ENCODE measurements at places on chromosomes 3 and 15. TPM values are rescaled to one million over a fixed set of nuclear protein-coding genes. Genes with fewer than 3 reads are reported as not detected.

DNA sequence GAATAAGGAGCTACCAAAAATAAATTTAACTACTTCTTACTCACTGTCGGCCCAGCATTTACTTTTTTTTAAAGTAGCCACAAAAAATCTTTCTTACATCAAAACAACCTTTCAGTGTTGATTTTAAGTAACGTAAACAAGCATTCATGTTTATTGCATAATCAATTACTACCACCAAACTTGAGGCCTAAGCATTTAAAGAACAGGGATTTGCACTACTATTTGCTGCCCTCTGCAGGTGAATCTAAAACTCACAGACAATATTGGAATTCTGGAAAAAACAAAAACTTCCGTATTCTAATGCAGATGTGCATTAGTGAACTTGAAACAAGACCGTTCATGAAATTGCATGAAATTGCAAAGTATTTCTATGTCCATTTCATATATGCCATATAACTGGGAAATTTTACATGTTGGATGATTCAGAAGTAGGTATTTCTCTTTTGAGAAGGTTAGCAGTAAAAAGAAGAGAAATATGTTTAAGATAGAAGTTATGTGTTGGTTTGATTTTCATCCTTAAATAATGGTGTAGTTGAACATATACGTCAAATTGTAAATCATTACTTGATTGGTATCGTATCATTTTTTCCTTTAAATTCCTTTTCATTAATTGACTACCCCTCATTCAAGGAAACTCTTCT, 55.6 kb downstream of the CGGBP1 start:
- H3K4me1 ChIP-seq: no peaks in the 10 kb centered on the region
- no peaks in the 10 kb centered on the region for H3K36me3 ChIP-seq
- no peak overlapping the region for H3K4me3 ChIP-seq
- H3K27ac ChIP-seq: no peak overlapping the region

DNA sequence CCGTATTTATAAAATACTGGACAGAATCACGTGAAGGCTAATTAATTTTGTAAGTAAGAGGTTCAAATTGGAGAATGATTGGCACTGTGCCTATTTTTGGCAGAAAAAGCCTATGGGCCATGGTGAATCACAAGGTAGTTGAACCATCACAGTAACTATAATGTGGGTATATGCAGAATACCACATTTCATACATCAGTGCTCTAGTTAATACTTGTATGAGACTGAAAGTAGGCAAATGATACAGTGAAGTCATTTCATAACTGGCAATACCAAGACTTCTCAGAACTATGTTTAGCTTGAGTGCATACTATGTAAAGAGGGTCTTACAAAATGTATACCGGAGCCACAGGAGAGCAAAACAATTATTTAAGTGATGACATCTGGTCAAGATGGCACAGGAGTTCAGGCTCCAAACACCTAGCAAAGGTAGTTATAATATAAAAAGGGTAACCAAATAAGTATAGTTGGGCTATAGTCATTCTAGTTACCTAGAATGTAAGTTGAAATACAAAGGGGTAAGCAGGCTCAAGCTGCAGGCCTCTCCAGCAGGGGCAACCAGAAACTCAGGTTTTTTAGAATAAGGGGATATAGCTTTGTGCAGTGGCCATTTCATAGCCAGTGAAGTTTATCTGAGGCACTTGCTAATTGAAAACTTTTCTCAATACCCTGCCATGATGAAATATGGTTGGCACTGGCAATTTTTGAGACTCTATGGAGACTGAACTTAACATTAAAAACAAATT, 19.1 kb downstream of the GPR160 start:
- H3K27ac ChIP-seq: no peak overlapping the region
- DNase-seq: no peak
- no peaks in the 10 kb centered on the region for H3K27me3 ChIP-seq
- H3K36me3 ChIP-seq: no peaks in the 10 kb centered on the region
- H3K4me3 ChIP-seq: no peak overlapping the region

- H3K4me3 ChIP-seq: no peak overlapping the region
- no peak for DNase-seq
- peak overlapping the region; percentile 75 for H3K27ac ChIP-seq
- H3K36me3 ChIP-seq: no peaks in the 10 kb centered on the region
Measured at GRCh38 chr15:39627451-39628143, 46.7 kb downstream of the THBS1 start.

DNA sequence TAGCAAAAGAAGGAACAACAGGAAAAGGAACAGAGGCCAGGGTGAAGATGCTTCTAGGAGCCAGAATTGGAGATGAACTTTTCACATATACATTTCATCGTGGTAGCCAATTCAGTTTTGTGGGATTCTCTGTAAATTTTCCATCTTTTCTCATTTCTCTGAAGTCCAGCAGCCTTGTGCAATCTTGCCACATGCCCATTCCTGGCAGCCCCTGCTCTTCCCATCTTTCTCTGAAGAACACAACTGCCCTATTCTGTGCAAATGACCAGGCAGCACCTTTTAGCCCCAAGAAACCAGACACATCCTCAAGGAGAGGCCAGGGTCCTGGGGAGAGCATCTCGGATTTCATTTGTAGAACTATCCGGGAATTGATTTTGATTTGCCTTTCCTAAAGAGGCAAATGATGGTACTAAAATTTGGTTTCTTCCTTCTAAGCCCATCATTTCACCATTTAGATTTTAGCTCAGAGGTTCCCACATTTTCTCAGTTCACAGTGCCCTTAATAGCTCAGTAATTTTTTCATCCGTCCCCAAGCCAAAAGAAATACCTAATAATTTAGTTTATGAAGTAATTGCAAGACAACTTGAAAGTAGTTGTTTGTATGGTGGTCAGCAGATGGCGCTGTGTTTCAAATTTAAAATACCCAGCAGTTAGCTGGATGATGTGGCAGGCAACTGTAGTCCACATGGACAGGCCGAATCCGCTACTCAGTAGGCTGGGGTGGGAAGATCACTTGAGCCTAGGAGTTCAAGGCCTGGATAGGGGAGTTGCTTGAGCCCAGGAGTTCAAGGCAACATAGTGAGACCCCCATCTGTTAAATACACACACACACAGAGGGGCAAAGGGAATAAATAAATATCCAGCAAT, 61.3 kb upstream of the ACKR4 start:
- no peaks in the 10 kb centered on the region for H3K4me1 ChIP-seq
- H3K36me3 ChIP-seq: peaks cover 82% of the 10 kb centered on the region
- no peak overlapping the region for H3K4me3 ChIP-seq
- peak overlapping the region; percentile 20 for H3K27ac ChIP-seq
- peak; percentile 16 for DNase-seq

DNA sequence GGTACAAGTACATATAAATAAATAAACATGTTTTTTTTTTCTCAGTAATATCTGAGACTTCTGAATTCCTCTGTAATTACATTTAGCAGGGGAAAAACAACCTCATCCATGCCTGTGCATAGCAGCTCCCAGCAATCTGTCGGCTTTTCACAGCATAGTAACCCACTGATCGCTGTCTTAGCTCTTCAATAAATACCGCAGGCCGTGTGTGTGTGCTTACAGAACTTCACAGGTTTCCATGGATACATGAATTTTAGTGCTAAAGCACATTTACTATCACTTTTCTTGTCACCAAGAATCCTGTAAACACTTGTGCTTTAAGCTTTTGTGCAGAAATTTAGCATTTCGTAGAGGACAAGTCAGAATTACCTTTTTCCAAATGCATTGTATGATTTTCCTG, 4.0 kb upstream of the PLAAT1 start:
- no peaks in the 10 kb centered on the region for H3K36me3 ChIP-seq
- H3K4me1 ChIP-seq: no peaks in the 10 kb centered on the region
- H3K4me3 ChIP-seq: no peak overlapping the region
- H3K27ac ChIP-seq: no peak overlapping the region
- DNase-seq: no peak

DNA sequence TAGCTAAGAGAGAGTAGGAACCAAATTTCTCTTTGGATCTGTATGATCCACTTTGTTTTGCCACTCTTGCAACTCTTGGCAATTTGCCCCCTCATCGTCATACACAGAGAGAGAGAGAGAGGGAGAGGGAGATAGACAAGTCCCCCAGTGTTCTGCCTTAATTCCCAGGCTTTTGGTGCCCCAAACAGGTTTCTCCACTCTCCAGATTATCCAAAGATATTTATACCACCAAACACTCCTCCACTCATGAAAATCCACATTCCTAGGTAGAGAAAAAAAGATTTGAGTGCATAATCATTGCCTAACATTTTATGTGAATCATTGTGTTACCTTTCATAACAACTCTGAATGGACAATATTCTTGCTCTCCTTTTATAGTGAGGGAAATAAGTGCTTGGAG, 15.3 kb downstream of the ACP3 start:
- DNase-seq: no peak
- no peaks in the 10 kb centered on the region for H3K27me3 ChIP-seq
- no peak overlapping the region for H3K27ac ChIP-seq
- no peaks in the 10 kb centered on the region for H3K4me1 ChIP-seq
- H3K36me3 ChIP-seq: no peaks in the 10 kb centered on the region
- H3K4me3 ChIP-seq: no peak overlapping the region

DNA sequence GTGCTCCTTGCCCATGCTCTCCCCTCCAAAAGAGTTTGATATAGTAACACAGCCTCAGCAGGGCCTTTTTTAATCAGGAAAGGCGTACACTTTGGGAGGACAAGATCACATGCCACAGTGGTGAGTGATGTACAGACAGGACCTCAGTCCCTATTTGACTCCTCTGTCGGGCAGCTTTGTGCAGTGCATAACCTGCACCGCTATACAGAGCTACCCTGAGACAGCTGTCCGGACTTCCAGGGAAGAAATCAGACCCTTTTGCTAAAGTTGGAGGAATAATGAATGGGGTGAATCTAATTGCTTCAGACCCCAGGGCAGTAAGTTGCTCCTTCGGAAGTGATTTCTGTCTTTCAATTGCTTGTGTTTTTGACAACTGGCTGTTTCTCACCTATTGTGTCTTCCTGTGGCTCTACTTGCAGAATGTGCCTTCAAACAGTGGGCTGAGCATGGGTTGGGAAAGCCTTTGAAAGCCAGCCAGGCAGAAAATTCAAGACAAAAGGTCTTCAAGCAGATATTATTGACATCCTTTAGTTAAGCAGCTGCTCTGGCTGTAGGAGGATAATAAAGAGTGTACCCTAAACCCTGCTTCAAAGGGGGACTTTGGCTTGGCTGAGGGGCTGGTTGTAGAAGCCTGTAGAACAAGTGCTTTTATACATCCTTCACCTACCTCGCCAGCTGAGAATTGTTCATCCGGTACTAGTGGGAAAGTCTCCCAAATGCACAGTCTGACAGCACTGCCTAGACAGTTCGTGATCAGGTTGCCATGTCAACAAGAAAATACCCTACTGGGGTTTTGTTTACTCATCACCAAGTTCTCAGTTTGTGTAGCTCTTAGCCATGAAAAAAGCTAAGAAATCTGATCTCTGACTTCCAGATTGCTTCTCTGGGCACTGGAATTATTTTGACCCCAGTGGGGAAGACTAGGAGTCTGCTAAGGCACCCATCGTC, 35.1 kb downstream of the SNTN start:
- no peak for DNase-seq
- H3K4me3 ChIP-seq: no peak overlapping the region
- H3K36me3 ChIP-seq: no peaks in the 10 kb centered on the region
- H3K27me3 ChIP-seq: no peaks in the 10 kb centered on the region

- no peaks in the 10 kb centered on the region for H3K27me3 ChIP-seq
- H3K27ac ChIP-seq: no peak overlapping the region
- H3K36me3 ChIP-seq: no peaks in the 10 kb centered on the region
- DNase-seq: no peak
- H3K4me1 ChIP-seq: no peaks in the 10 kb centered on the region
Measured at GRCh38 chr3:39435006-39435748, 28.7 kb downstream of the RPSA start.

DNA sequence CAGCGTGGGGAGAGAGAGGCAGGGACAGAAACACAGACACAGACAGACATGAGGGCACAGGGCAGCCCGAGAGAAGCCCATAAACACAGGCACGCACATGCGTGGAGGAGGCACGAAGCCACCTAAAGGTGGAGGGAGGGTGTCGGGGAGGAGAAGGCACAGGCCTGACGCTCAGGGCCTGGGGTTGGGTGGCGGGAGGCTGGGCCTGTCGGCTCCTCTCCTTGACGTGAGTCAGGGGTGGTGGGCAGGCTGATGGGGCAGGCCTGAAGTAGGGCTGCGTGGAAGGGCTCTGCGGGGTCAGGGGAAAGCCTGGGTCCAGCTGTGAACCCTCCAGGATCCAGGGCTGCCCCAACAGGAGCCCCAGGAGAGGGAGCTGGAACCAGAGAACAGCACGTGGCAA, 74.2 kb downstream of the EPHB3 start:
- DNase-seq: no peak
- H3K4me1 ChIP-seq: no peaks in the 10 kb centered on the region
- H3K27ac ChIP-seq: no peak overlapping the region
- no peak overlapping the region for H3K4me3 ChIP-seq
- peaks cover 6% of the 10 kb centered on the region for H3K27me3 ChIP-seq

- no peaks in the 10 kb centered on the region for H3K36me3 ChIP-seq
- no peak overlapping the region for H3K27ac ChIP-seq
- H3K4me3 ChIP-seq: no peak overlapping the region
- H3K27me3 ChIP-seq: peaks cover 9% of the 10 kb centered on the region
- H3K4me1 ChIP-seq: no peaks in the 10 kb centered on the region
- no peak for DNase-seq
Measured at GRCh38 chr3:62436785-62437184, 63.4 kb upstream of the FEZF2 start.

- no peak overlapping the region for H3K4me3 ChIP-seq
- peak; percentile 65 for DNase-seq
- H3K4me1 ChIP-seq: peaks cover 32% of the 10 kb centered on the region
- H3K27me3 ChIP-seq: no peaks in the 10 kb centered on the region
- H3K36me3 ChIP-seq: peaks cover 32% of the 10 kb centered on the region
Measured at GRCh38 chr3:124800511-124801258, 70.4 kb downstream of the UMPS start.

DNA sequence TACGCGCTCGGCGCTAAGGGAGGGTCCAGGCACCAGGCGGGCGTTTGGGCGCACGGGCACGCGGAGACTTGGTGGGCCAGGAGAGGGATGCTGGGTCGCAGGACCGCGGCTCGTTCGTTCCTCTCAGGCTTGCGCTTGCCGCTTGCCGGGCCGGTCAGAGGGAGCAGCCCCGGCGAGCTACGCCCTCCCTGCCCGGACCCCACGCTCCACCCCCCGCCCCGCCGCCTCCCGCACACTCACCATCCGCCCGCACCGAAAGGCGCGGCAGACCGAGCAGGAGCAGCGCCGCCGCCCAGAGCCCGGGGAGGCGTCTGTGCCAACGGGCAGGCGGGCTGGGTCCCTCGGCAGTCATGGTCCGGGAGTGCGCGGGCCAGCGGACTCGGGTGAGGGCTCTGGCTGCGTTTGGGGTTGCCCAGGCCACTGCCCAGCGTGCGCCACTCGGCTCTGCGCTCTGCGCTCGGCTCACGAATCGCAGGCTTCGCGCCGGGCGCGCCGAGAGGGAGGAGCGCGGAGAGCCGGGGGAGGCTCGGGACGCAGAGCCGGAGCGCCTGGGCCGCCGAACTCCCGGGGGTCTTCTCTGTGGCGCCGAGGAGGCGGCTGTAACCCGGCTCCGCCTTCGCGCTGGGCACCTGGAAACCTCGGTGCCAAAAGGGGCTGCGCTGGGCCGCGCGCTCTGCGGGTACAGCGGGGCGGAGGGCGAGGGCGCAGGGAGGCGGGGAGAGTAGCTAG, at the start of gene SUSD5:
Gene SUSD5, minus strand, starts transcription at position 365 of the 729 bp plus-strand sequence. Its CDS starts 13 bp downstream, at position 352.
- H3K4me3 ChIP-seq: peak within 1 kb of the TSS; percentile 46
- no peak within 1 kb of the TSS for H3K27ac ChIP-seq
- H3K36me3 ChIP-seq: no peaks in the 10 kb centered on the region
- no peaks in the 10 kb centered on the region for H3K4me1 ChIP-seq
- H3K27me3 ChIP-seq: no peaks in the 10 kb centered on the region
- DNase-seq: peak; percentile 24

SCAANT1 gene
- not detected for total RNA-seq

KIF7 gene
- 2.6 TPM for total RNA-seq

ISLR gene
- total RNA-seq: 16.8 TPM

SI gene
- total RNA-seq: not detected

ANKUB1 gene
- total RNA-seq: not detected

CD80 gene
- 0.43 TPM for total RNA-seq

IQCF5 gene
- not detected for total RNA-seq
